ENCODE measurements at places on chromosomes 3 and 15.

DNA sequence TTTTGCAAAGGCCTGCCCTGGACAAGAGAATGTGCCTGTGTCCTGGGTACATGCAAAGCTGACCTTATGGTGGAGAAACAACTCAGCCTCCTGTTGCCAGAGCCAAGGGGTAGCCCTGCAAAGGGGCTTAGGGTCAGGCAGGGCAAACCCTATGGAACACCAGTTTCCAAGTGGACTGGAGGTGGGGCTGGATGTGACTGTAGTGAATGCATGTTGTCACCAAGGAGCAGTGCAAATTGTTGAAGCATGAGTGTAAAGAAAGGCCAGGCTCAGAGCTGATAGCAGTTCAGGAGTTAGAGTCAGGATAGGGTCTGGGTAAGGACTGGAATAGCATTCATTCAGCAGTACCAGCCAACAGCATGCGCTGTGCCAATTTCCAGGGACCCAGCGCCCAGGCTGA, 82.9 kb upstream of the PXYLP1 start:
- no peaks in the 10 kb centered on the region for H3K27me3 ChIP-seq
- H3K27ac ChIP-seq, result no peak overlapping the region
- no peaks in the 10 kb centered on the region for H3K4me1 ChIP-seq
- no peaks in the 10 kb centered on the region for H3K36me3 ChIP-seq

DNA sequence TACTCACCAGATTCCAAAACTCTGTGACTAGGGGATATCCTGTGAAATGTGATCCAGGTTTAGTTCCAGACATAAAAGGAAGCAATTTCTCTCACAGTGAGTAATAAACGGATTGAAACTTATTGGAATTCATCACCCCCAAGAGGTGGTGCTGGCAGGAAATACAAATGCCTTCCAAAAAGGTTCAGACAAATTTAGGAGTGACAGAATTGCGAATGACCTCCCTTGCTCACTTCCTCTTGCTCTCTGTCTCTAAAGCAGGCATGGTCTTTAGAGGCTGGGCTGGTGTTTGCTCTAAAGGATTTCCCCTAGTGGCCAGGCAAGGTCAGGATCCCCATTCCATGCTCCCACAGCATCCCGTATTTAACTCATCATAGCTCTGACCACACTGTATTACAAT, 449.4 kb upstream of the PPP2R3A start:
- no peaks in the 10 kb centered on the region for H3K4me1 ChIP-seq
- no peak overlapping the region for H3K27ac ChIP-seq
- no peak for DNase-seq
- no peaks in the 10 kb centered on the region for H3K36me3 ChIP-seq
- no peaks in the 10 kb centered on the region for H3K27me3 ChIP-seq
- H3K4me3 ChIP-seq, result no peak overlapping the region

DNA sequence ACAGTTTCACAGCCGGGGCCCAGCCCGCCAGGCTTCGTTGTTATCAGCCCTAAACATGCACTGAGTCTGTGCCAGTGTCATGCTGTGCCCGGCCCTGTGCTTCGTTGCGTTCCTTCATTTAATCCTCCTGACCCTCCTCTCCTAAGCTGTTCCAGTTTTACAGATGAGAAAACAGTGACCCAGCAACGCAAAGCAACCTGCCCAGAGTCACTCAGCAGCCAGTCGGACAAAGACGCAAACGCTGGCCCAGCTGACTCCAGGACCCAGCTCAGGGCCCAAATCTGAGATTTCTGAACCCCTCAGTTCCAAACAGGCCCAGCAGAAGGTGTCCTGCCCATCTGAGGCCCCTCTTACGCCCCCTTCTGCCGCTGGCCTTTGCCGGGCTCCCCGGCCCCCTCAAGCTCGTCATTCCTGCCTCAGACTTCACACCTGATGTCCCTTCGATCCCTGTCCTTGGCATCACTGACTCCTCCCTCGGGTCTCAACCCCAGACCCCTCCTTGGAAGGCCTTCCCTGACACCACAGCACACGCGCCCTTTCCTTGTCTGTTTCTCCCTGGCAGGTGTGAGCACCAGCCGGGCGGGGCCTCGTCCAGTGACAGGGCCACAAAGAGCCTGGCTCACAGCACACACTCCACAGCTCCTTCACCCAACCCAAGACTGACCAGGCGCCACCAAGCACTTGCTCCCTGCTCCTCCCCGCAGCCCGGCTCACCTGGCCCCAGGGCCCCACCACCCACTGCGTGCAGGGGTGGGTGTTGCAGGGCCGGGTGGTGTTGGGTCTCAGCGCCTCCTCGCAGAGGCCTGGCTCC, 48.1 kb downstream of the ADAMTS7 start:
- H3K4me3 ChIP-seq, result no peak overlapping the region
- no peaks in the 10 kb centered on the region for H3K36me3 ChIP-seq
- no peaks in the 10 kb centered on the region for H3K27me3 ChIP-seq
- no peaks in the 10 kb centered on the region for H3K4me1 ChIP-seq
- no peak overlapping the region for H3K27ac ChIP-seq

- no peak overlapping the region for H3K27ac ChIP-seq
- H3K4me3 ChIP-seq, result no peak overlapping the region
- no peak for DNase-seq
- no peaks in the 10 kb centered on the region for H3K27me3 ChIP-seq
These were observed 207.9 kb upstream of the CDIN1 start for GRCh38 chr15:36371509-36371908.

DNA sequence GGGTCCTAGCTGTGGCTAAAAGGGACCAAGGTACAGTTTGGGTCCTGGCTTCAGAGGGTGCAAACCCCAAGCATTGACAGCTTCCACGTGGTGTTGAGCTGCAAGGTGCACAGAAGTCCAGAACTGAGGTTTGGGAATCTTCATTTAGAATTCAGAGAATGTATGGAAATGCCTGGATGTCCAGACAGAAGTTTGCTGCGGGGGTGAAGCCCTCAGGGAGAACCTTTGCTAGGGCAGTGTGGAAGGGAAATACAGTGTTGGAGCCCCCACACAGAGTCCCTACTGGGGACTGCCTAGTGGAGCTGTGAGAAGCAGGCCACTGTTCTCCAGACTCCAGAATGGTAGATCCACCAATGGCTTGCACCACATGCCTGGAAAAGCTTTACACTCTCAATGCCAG, 17.9 kb downstream of the RNF13 start:
- no peak overlapping the region for H3K27ac ChIP-seq
- no peaks in the 10 kb centered on the region for H3K36me3 ChIP-seq
- H3K27me3 ChIP-seq, result no peaks in the 10 kb centered on the region
- no peak for DNase-seq
- no peak overlapping the region for H3K4me3 ChIP-seq

GRCh38 chr3:25354071-25354470, 74.0 kb upstream of the RARB start:
- H3K36me3 ChIP-seq, result no peaks in the 10 kb centered on the region
- DNase-seq, result no peak
- H3K27me3 ChIP-seq, result no peaks in the 10 kb centered on the region
- H3K4me3 ChIP-seq, result no peak overlapping the region

- no peak for DNase-seq
- H3K27me3 ChIP-seq, result no peaks in the 10 kb centered on the region
- no peak overlapping the region for H3K4me3 ChIP-seq
These were observed 30.5 kb downstream of the POLQ start for GRCh38 chr3:121515313-121515712.

GRCh38 chr3:197368330-197368729, 69.9 kb upstream of the DLG1 start:
- H3K27ac ChIP-seq, result no peak overlapping the region
- H3K4me3 ChIP-seq, result no peak overlapping the region
- DNase-seq, result no peak
- no peaks in the 10 kb centered on the region for H3K27me3 ChIP-seq
- no peaks in the 10 kb centered on the region for H3K36me3 ChIP-seq

DNA sequence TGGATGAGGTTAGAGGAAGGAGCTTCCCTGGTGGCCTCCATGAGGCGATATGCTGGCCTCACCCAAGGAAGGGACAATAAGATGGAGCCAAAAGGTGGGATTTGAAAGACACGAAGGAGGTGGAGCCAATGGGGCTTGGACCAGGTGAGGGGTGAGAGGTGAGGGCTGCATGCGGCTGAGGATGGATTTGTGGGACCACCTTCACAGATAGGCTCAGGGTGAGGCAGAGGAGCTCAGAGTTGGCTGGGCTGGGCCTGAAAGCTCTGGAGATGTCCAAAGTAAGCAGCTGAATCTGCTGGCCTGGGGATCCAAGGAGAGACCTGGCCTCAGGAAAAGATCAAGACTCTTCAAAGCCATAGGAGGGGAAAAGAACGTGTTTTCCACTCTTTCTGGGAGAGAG, 49.8 kb downstream of the EXOG start:
- no peak overlapping the region for H3K27ac ChIP-seq
- no peak overlapping the region for H3K4me3 ChIP-seq
- no peak for DNase-seq
- no peaks in the 10 kb centered on the region for H3K36me3 ChIP-seq
- H3K4me1 ChIP-seq, result no peaks in the 10 kb centered on the region

DNA sequence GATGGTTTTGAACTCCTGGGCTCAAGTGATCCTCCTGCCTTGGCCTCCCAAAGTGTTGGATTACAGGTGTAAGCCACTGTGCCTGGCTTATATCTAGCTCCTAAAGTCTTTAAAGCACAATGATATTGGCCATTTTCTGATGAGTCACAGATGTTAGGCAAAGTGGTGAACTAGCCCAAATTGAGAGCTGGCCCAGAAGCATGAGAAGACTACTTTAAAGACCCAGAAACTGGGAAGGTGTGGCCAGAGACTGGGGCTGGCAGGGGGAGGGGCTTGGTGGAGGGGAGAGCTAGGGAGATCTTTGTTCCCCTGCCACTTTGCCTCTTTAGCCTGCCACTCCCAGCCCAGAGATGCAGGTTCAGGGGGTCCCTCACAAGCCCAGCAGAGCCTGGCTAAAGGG, 21.6 kb downstream of the CHRNA3 start:
- no peaks in the 10 kb centered on the region for H3K4me1 ChIP-seq
- no peak overlapping the region for H3K4me3 ChIP-seq
- H3K36me3 ChIP-seq, result no peaks in the 10 kb centered on the region
- no peak for DNase-seq
- H3K27ac ChIP-seq, result no peak overlapping the region

GRCh38 chr3:101270149-101270548, 50.2 kb downstream of the IMPG2 start:
- H3K36me3 ChIP-seq, result no peaks in the 10 kb centered on the region
- no peak for DNase-seq
- H3K27ac ChIP-seq, result no peak overlapping the region
- H3K4me1 ChIP-seq, result no peaks in the 10 kb centered on the region
- no peak overlapping the region for H3K4me3 ChIP-seq

GRCh38 chr3:44762690-44763089, 1.1 kb downstream of the KIF15 start:
- H3K4me3 ChIP-seq, result no peak overlapping the region
- no peaks in the 10 kb centered on the region for H3K27me3 ChIP-seq
- H3K4me1 ChIP-seq, result peaks cover 9% of the 10 kb centered on the region
- H3K27ac ChIP-seq, result no peak overlapping the region
- no peaks in the 10 kb centered on the region for H3K36me3 ChIP-seq

GRCh38 chr3:14913071-14913925, 34.1 kb upstream of the NR2C2 start:
- H3K36me3 ChIP-seq, result no peaks in the 10 kb centered on the region
- H3K27me3 ChIP-seq, result no peaks in the 10 kb centered on the region
- H3K4me3 ChIP-seq, result no peak overlapping the region
- H3K27ac ChIP-seq, result no peak overlapping the region

DNA sequence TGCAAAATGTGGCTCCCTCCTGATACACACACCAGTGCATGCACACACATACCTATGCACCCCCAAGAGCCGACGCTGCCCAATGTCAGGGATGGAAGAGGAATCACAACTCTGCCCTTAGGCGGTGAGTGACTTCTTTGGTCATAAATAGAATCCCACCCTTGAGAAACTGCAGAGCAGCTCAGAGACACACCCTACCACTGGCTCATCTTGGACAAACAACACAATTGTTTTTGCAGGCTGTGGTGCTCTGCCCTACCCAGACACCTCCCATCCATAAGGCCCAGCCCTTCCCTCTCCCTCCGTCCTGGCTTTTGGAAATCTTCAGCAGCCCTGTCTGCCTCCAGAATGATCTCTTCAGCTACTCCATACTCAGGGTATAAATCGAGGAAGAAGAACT, 73.8 kb upstream of the HRH1 start:
- no peak overlapping the region for H3K4me3 ChIP-seq
- H3K27me3 ChIP-seq, result no peaks in the 10 kb centered on the region
- DNase-seq, result no peak
- H3K36me3 ChIP-seq, result no peaks in the 10 kb centered on the region
- H3K27ac ChIP-seq, result no peak overlapping the region
- no peaks in the 10 kb centered on the region for H3K4me1 ChIP-seq

DNA sequence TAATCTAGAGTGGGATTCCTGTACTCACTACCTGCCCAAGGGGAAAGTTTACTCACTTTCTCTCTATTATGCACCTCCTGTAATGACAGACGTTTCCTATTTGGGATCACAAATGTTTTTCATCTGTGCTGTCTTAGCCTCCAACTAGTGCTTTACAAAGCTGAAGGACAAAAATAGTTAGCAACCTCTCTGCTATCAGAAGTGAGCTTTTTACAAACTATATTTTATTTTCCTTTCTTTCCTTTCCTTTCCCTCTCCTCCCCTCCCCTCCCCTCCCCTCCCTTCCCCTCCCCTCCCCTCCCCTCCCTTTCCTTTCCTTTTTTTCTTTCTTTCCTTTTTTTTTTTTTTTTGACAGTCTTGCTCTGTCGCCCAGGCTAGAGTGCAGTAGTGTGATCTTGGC, 130.8 kb downstream of the UNC13C start:
- no peak overlapping the region for H3K4me3 ChIP-seq
- H3K27ac ChIP-seq, result no peak overlapping the region
- H3K27me3 ChIP-seq, result no peaks in the 10 kb centered on the region

DNA sequence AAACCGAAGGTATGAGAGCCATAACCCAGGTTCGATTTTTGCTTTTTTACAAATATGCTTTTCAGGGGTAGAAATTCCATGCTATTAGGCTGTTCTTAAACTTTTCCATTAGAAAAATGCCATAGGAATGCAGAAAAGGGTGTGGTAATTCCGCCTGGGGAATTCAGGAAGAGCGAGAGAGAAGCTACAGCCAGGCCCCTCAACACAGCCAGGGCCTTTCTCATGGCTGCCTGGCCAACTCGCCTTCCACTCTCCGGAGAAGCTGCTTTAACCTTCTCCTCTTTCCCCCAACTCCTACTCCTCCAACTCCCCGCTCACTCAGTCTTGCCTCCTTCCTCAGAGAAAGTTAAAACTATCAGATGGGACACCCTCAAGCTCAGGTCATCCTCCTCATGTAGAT, 9.1 kb upstream of the TICRR start:
- no peaks in the 10 kb centered on the region for H3K27me3 ChIP-seq
- no peak for DNase-seq
- H3K4me3 ChIP-seq, result no peak overlapping the region
- H3K4me1 ChIP-seq, result no peaks in the 10 kb centered on the region
- H3K27ac ChIP-seq, result no peak overlapping the region

DNA sequence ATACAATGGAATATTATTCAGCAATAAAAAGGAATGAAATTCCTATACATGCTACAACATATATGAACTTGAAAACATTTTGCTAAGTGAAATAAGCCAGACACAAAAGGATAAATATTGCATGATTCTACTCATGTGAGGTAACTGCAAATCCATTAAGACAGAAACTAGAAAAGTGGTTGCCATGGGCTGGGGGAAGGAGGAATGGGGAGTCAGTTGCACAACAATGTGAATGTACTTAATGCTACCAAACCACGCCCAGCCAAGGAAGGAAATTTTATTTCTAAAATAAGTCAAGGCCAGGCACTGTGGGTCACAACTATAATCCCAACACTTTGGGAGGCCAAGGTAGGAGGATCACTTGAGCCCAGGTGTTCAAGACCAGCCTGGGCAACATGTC, 9.8 kb upstream of the GMPPB start:
- H3K4me3 ChIP-seq, result no peak overlapping the region
- DNase-seq, result no peak
- H3K27ac ChIP-seq, result no peak overlapping the region
- H3K4me1 ChIP-seq, result no peaks in the 10 kb centered on the region
- H3K27me3 ChIP-seq, result no peaks in the 10 kb centered on the region
- peaks cover 17% of the 10 kb centered on the region for H3K36me3 ChIP-seq

Measured in tibial nerve (tissue), 4 donors.